Heart left ventricle (tissue), 16 donors: ENCODE measurements at places on chromosomes 16 and 17.

DNA sequence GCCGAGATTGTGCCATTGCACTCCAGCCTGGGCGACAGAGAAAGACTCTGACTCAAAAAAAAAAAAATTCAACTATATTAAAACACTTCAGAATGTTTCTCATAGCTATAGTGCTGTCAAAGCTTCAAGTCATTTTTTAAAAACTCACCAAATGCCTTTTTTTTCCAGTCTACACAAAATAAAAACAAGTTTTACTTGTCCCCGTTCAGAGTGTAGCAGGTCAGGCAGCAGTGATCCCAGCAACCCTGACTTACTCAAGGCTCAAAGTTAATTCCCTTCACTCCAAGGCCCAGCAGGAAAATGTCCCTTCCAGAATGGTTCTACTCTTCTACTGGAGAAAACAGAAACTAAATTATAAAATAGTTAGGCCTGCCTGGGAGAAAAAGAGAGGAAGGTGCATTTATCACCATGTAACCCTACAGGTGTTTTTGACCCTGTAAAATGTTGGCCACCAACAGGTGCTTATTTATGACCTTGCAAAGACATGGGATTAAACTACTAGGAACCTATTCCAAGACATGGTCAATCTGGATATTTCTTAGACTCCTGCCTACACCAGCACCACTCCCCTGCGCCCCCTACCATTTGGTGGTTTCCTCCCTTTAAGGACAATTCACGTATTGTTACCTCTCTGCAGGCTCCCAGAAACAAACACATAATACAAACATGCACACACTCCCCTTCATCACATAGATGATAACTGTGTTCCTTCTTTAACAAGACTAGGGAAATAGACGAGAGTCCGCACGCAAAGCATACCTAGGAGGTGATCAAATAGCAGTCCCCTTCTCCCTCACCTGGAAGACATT, 5.4 kb downstream of the AMFR start:
- H3K36me3 ChIP-seq: no peaks in the 10 kb centered on the region
- no peak overlapping the region for H3K27ac ChIP-seq
- no peak for DNase-seq
- no peak overlapping the region for H3K4me3 ChIP-seq
- no peaks in the 10 kb centered on the region for H3K27me3 ChIP-seq

DNA sequence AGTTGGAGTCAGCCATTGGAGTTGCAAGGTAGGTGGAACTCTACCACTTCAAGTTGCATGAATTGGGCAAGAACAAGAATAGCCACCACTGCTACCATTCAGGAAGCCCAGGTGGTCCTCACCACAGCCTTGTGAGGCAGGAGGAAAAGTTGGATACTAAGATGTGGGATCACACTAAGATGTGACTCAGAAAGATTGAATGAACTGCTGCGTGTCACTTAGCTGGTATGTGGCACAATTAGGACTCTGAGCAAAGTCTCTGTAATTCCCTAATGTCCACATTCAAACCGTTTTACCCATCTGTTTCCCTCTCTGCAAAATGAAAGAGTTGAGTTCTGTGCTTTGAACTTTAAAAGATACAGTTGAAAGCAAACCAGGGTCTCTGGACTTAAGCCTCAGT, 44.7 kb upstream of the HS3ST3A1 start:
- no peaks in the 10 kb centered on the region for H3K36me3 ChIP-seq
- H3K4me3 ChIP-seq: no peak overlapping the region
- H3K27ac ChIP-seq: no peak overlapping the region

DNA sequence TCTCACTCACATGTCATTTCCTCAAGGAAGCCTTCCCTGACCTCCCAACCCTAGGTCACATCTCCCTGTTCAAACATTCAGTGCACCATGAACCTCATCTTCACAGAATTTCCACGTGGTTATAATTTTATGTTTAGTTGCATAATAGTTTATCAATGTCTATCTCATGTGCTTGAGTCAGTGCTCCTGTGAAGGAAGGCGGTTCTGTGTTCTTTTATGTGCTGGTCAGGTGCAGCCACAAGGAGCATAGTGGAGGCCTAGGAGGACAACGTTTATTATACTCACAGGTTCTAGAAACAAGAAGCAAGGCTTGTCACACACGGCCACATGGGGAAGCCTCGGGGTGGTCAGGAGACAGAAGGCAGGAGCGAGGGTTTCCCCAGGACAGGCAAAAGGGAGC, 34.5 kb upstream of the SCNN1B start:
- no peak overlapping the region for H3K4me3 ChIP-seq
- no peaks in the 10 kb centered on the region for H3K36me3 ChIP-seq
- no peaks in the 10 kb centered on the region for H3K27me3 ChIP-seq

DNA sequence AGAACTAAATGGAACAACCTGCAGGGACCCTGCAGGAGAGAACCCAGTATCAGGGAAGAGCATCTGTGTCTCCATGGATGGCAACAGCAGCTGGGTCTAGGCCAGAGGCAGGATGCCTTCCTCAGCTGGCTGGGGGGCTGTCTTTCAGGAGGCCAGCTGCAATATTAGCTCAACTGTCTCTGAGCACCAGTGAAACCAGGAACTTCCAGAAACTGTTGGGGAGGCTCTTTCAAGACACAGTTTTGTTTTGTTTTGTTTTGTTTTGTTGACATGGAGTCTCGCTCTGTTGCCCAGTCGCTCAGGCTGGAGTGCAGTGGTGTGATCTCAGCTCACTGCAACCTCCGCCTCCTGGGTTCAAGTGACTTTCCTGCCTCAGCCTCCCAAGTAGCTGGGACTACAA, 7.6 kb downstream of the GPR142 start:
- H3K27me3 ChIP-seq: no peaks in the 10 kb centered on the region
- peaks cover 4% of the 10 kb centered on the region for H3K4me1 ChIP-seq
- no peak for DNase-seq
- no peak overlapping the region for H3K4me3 ChIP-seq
- no peak overlapping the region for H3K27ac ChIP-seq
- H3K36me3 ChIP-seq: no peaks in the 10 kb centered on the region

- no peak overlapping the region for H3K4me3 ChIP-seq
- DNase-seq: no peak
- H3K27ac ChIP-seq: no peak overlapping the region
- H3K36me3 ChIP-seq: peaks cover 17% of the 10 kb centered on the region
- no peaks in the 10 kb centered on the region for H3K27me3 ChIP-seq
- peaks cover 4% of the 10 kb centered on the region for H3K4me1 ChIP-seq
These were observed 30.0 kb downstream of the TAOK1 start for GRCh38 chr17:29420128-29420527.

GRCh38 chr17:79539944-79540705, 70.7 kb downstream of the RBFOX3 start:
- peaks cover 37% of the 10 kb centered on the region for H3K27me3 ChIP-seq
- H3K4me3 ChIP-seq: no peak overlapping the region
- DNase-seq: no peak

- H3K27ac ChIP-seq: no peak overlapping the region
- H3K4me1 ChIP-seq: no peaks in the 10 kb centered on the region
- no peaks in the 10 kb centered on the region for H3K36me3 ChIP-seq
- no peak for DNase-seq
These were observed 15.3 kb downstream of the SGSH start for GRCh38 chr17:80204626-80205468.

DNA sequence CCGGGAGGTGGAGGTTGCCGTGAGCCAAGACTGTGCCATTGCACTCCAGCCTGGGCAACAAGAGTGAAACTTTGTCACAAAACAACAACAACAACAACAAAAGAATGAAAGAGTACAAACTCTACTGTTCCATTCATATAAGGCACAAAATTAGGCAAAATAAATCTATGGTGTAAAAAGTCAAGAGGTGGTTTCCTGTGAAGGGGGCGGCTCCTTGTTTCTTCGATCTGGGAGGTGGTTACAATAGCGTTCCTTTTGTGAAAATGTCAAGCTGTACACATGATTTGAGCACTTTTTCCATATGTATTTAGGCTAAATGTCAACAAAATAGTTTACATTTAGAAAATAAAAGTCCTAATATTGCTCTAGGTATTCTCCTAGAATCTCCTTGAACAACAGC, 6.9 kb downstream of the SIAH1 start:
- H3K27ac ChIP-seq: no peak overlapping the region
- H3K27me3 ChIP-seq: no peaks in the 10 kb centered on the region
- H3K36me3 ChIP-seq: no peaks in the 10 kb centered on the region
- peaks cover 92% of the 10 kb centered on the region for H3K4me1 ChIP-seq
